Activated CD4-positive, alpha-beta T cell treated with anti-CD3 and anti-CD28 coated beads for 24 hours (primary cell): ENCODE measurements at places on chromosomes 11 and 22.

GRCh38 chr11:133608496-133608895 is 76.2 kb upstream of the OPCML start:
- no peak for DNase-seq

GRCh38 chr11:68287419-68287818 is 15.6 kb upstream of the C11orf24 start:
- DNase-seq = no peak

GRCh38 chr11:1737080-1737757 is 13.2 kb downstream of the IFITM10 start:
- DNase-seq = no peak

DNA sequence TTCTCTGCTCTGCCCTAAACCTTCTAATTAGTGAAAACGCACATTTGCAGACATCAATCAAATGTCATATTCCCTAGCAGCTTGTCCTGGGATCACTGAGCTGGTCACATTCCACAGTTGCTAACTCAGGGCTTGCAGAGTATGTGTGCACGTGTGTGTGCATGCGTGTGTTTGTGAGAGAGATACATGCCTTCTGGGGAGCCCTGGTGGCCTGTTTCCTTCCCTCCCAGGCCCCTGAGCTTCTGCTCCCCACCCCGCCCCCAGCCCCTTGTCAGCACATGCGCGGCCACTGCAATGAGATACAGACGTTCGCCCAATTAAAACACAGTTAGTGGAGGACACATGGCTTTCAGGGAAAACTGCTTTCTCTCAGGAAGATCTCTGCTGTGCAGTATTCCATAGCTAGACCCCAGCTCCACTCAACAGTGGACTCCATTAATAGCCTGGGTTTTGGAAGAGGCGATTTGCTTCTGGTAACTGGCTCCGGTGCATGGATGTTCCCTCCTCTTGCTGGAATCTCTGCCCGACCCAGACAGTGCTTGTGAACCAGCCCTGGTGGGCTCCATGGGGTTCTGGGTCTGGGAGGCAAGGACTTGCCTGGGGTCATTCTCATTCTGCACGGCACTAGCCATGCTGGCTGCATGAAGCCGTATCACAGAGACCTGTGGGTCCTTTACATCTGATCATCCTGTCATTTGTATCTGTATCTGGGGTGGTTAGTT is 17.7 kb downstream of the LRP5 start:
- DNase-seq = no peak

DNA sequence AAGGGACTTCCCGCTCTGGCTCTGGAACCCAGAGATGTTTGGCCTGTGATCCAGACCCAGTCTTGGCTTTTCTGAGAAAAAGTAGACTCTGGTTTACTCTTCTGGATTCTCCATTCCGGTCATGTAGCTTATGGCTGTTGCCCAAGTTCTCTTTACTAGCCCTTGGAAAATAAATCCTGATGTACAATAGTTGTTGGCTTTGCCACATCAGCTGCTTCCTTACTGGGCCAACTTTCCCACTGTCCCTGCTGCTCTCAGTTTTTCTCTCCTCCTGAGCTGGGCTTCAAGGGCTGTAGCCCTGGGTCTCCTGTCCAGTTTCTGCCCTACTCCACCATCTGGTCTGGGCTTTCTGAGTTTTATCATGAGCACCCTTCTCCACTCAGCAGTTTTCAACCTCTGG is 12.5 kb downstream of the PATZ1 start:
- no peak for DNase-seq

GRCh38 chr11:122923302-122923701 is 40.7 kb downstream of the JHY start:
- no peak for DNase-seq

GRCh38 chr11:31870609-31871309 is 59.6 kb upstream of the PAX6 start:
- DNase-seq = no peak

GRCh38 chr22:21099578-21099977 is 53.8 kb downstream of the LRRC74B start:
- no peak for DNase-seq

- peak; percentile 60 for DNase-seq
These were observed 16.2 kb downstream of the CD6 start for GRCh38 chr11:60987577-60988277.

DNA sequence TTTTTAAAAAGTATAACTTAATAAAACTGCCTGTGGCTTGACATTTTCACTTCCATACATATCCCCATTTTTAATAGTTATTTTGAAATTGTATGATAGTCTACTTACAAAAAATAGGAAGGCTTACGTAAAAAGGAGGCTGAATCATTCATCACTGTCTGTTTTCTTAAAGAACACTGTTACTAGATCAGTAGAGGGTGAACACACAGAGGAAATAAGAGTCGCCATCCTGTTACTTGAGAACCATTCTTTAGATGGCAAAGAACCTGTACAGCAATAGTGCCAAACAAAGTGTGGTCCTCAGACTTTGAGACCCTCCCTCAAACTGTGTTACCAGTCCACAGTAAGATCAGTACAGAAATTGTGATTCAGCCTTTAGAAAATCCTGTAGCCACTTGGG is 180.7 kb downstream of the PGR start:
- no peak for DNase-seq

DNA sequence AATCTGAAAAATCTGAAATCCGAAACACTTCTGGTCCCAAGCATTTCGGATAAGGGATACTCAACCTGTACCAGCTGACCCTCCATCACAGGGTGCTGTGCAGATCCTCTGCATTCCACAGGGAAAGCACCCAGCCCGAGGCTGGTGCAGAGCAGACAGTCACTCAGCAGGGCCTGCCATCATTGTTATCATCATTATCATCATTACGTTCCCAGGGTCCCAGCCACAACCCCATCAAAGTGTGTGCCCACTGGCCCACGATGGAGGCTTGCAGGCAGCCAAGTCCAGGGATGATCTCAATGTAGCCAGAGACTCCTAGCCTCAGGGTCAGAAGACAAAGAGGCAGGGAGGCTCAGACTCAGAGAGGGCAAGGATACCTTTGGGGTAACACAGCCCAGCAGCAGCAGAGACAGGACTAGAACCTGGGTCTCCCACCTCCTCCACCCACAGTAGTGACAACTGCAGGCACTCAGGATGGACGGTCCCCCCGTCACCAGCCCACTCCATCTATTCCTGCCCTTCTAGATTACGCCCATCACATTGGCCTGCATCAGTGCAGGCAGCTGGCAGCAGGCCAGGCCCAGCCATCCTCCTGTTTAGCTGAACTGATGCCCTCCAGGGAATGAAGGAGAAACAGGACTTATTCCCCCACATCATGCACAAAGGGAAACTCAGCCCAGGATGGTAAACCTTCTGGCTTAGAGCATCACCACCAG is 10.3 kb downstream of the GAL3ST1 start:
- no peak for DNase-seq

DNA sequence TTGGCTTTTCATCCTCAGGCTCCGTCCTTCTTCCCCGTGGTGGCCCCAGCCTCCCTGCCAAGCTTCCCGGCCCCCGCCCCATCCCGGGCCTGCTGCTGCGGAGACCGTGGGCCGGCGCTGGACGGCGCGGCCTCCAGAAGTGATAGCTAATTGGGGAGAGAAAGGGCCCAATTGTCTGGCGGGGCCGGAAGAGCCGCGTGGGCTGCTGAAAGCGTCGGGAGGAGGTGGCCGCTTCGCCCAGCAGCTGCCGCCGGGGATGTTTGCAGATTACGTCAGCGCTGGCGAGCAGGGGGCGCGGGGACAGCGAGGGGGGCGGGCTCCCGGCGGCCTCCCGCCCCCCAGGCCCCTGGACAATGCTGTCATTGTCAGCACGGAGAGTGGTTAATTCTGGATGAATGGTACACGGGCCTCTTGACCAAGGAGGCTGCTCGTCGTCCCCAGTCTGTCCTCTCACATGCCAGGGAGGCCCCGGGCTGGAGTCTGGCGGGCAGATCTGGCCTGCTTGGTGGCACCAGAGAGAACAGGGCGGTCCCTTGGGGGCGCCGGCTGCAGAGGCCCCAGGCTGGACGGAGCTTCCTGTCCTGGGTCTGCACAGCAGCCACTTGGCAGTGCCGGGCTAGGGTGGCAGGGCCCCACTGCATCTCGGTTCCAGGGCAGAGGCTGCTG is 1.6 kb downstream of the SMIM38 start:
- no peak for DNase-seq

- no peak for DNase-seq
These were observed 32.8 kb downstream of the KCNE3 start for GRCh38 chr11:74434528-74434927.

GRCh38 chr11:72578991-72579815 is 95.0 kb downstream of the PDE2A start:
- DNase-seq = no peak

DNA sequence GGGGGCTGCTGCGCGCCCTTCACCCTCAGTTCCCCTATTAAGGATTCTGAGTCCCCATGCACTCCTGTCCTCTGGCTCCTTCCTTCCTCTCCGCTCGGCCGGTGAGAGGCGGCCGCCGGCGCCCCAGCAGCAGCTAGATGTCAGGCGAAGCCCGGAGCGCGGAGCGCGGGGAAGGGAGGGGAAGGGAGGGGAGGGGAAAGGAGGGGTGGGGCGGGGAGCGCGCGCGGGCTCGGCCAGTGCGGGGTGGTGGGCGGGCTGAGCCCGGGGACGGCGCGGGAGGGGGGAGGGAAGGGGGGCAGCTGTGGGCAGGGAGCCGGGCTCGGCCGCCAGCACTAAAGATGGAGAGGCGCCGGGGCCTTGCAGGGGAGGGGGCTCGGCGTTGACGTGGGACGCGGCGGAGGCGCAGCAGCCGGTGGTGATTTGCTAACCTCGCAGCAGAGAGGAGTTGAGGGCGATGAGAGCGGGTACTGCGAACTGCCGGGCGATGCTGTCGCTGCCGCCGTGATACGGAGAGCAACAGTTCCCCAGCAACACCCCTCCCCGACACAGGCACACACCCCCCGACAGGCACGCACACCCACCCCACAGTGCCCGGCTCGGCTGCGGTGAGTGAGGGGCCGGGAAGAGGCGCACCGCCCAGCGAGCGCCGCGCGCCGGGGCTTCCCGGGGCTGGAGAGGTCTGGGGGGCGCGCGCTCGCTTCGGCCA is at the start of gene ZBTB16:
TSS of gene ZBTB16 (plus strand) at position 434 of the 706 bp plus-strand sequence. CDS start 3,590 bp downstream, outside the sequence.
- DNase-seq = peak; percentile 19

GRCh38 chr11:9576701-9577381 is 3.4 kb downstream of the WEE1 start:
- DNase-seq = no peak

- DNase-seq = peak; percentile 10
These were observed at the start of gene PLAAT5 for GRCh38 chr11:63490551-63491239. PLAAT5 (minus strand) TSS chr11:63491167; CDS start chr11:63491034, 133 bp downstream.

GRCh38 chr11:81237139-81237538 is 1496.5 kb downstream of the FAM181B start:
- no peak for DNase-seq

DNA sequence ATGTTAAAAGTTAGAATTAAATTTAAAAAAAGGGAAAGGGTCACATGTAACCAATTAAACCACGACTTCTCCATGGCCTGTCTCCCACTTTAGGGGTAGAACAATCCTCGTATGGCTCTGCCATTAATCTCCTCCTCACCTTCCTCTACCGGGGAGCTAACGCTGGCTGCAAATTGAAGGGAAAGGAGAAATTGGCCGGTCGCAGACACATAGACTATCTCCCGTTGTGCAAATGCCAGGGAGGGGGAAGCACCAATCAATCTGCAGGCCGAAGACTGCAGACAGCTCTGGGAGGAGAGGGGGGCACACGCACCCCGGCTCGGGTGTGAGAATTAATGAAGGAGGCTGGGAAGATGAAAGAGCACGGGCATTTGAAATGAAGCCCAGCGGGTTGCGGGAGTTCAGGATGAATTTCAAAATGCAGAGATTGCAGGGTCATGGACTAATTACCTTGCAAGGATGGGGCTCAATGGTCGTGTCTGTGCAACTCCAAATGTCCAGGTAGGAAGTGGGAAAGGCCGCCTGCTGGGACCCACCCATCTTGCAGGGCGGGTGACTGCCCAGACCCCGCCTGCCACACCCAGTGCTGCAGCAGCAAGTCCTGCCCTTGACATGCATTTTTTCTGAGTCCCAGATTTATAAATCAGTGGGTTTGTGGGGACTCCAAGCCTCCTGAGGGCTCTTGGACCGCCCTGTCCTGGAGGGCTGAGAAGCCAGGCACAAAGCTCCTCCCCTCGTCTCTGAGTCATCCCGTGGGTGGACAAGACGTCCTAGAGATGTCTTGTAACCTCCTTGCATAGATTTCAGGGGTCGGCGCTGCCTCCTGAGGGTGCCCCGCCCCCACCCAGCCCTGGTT is 534.2 kb downstream of the TBC1D22A start:
- no peak for DNase-seq

DNA sequence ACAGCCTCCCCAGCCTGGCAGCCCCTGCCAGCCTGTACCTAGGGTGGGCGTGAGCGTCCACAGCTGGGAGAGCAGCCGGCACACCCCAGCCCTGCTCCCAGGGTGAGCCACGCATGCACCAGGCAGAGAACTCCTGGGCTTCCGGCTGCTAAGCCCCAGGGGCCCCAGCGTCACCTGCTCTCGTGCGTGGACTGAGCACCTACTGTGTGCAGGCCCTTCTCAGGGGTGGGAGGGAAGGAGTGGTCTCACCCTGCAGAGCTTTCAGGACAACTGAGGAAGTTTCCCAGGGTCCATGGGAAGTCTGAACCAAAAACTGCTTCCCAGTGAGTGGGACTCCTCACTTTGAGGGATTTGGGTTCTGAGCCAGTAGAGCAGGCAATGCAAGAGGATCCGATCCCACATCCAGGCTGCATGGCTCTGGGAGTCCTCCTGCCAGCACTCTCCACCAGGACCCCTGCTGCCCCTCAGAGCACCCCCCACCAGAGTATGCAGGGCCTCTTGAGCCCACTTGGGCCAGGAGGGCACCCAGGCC is 47.1 kb upstream of the PRODH start:
- DNase-seq = no peak

DNA sequence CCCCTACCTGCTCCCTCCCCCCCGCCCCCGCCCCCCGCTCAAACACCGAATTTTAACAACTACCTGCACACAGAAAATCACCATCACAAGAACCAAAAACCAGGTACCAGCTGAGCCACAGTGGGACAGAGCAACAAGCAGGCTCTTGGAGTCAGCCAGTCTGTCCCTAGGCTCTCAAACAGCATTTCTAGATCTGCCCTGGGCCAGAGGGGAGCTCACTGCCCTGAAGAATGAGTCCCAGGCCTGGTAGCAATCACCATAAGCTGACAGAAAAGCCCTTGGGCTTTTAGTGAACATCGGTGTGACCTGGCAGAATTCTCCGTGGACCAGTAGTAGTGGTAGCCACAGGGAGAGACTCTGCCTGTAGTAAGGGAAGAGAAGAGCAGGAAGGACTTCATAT is 58.3 kb downstream of the C11orf87 start:
- DNase-seq = no peak

GRCh38 chr11:64534950-64535349 is 56.1 kb upstream of the SLC22A12 start:
- no peak for DNase-seq
